Renal cortex interstitium (tissue), 15 donors: ENCODE measurements at places on chromosomes 1 and 21.

- no peak for DNase-seq
Observed at GRCh38 chr1:30586671-30587070, 136.7 kb downstream of the MATN1 start.

- DNase-seq, result no peak
Observed at GRCh38 chr1:88875595-88875994, 15.8 kb downstream of the GTF2B start.

DNA sequence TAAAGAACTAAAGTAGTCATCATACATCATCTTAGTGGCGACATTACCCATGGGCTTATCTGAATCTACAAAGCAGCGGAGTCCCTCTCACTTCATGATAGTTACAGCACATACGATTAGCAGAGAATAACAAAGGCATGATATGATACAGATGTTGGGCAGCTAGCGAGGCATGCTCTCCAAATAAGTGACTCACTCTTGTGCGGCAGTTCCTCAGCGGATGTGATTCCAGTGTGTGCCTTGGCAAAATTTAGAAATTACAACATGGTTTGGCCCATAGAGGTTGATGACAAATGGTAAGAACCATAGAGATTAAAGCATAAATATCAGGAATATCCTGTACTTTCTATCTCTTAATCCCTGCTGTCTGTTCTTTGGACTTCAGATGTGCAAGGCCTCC lies 48.1 kb upstream of the PAXBP1 start:
- no peak for DNase-seq

GRCh38 chr1:178693366-178693765 lies 31.7 kb upstream of the RALGPS2 start:
- DNase-seq, result no peak

DNA sequence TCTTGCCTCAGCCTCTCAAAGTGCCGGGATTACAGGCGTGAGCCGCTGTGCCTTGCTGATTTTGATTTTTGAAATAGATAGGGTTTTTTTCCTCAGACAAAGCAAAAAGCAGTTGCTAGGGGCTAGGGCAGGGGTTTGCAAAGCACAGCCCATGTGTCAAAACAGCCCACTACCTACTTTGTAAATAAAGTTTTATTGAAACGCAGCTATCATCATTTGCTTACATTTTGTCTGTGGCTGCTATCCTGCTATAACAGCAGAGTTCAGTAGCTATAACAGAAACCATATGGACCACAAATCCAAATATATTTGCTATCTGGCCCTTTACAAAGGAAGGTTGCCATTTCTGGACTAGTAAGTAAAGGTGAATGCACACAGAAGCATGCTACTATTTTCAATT lies 44.8 kb downstream of the NUF2 start:
- DNase-seq, result no peak

DNA sequence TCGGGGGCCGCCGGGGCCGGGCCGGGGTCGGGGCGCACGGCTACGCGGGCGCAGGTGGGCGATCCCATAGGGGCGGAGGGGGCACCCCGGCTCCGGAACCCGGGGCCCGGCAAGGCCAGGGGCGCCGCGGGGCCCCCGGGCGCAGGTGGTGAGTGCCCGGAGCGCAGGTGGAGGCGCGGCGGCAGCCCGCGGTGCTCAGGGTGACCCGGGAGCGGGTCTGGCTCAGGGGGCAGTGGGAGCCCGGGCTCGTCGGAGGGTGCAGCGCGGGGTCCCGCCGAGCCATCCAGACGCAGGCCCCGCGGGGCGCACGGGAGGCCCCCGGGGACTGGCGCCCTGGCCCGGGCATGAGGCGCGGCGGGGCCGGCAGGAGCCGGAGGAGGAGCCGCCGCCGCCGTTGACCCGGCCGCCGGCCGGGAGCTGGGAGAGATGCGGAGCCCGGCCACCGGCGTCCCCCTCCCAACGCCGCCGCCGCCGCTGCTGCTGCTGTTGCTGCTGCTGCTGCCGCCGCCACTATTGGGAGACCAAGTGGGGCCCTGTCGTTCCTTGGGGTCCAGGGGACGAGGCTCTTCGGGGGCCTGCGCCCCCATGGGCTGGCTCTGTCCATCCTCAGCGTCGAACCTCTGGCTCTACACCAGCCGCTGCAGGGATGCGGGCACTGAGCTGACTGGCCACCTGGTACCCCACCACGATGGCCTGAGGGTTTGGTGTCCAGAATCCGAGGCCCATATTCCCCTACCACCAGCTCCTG lies 489 bp downstream of the CELSR2 start:
- no peak for DNase-seq

DNA sequence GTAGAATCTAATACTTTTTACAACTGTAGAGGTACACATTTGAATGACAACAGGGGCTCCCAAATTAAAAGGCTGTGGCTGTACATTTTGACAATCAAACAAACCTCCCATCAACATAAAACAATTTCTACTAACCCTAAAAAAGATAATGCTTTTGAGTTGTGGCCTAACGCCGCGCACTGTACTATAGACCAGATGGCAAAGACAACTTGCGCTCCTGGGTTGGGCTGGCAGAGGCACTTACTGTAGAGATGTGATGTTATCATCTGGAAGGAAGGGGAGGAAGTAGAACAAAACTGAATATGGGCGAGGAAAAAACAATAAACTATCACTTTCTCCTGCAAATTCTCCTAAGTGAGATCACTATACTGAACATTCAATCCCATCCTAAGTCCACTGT lies 26.1 kb downstream of the SPRTN start:
- no peak for DNase-seq

DNA sequence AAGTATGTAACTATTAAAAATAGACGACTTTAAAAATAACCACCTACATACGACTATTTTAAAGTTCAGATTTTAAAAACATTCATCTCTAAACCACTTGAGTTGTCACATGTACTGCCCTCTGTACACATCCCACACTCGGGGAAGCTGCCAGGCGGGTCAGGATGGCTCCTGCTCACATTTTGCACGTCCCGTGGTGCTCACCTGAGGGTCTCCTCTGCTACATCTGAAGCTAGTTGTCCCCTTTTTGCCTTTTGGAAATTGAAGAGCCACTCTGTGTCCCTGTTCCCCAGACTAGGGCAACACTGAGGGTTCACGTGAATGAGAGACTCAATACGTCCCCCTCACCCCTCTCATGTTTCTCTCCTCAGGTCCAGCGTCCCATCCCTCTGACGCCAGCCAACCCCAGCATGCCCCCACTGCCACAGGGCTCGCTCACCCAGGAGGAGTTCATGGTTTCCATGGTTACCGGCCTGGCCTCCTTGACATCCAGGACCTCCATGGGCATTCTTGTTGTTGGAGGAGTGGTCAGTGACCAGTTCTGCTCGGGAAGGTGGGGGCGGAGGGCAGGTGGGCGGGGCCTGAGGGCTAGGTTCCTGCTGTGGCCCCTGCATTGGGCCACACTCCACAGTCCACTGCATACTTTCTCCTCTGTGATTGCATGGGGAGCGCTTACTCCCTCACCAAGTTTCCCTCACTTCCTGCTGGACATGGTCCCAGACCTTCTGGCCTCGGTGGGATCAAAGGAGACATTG lies 13.0 kb upstream of the MIIP start:
- no peak for DNase-seq

DNA sequence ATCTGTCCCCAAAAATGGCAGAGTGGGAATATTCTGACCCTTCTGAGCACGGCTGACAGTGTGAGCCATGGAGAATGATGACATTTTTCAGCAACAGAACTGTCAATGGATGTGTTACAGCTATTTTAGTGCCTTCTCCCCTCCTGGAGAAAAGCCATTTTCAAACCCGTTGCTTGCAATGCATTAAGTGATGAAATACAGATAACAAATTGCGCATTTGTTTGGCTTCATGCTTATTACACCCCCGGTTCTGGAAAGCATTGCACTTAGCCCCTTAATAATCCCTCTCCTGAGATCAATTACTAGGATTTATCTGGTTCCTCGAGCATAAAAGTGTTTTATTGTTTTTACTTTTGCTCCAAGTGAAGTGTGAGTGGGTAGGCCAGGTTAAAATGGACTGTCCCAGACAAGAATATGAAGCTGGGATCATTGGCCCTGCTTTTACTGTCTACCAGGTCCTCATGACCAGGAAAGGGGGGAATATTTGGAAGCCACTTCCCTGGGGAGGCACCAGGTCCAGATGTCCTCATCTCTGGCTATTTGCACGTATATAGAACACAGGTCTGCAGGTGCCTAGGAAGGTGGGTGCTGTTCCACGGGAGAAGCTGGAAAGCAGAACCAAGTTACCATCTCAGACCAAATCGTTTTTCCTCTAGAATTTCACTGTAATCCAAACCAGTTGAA lies 37.5 kb upstream of the HHAT start:
- no peak for DNase-seq

GRCh38 chr1:242431786-242432185 lies 92.7 kb downstream of the PLD5 start:
- no peak for DNase-seq

GRCh38 chr1:2865571-2866421 lies 64.3 kb upstream of the TTC34 start:
- DNase-seq, result no peak

GRCh38 chr1:151968058-151968457 lies 25.6 kb downstream of the S100A10 start:
- DNase-seq, result no peak

DNA sequence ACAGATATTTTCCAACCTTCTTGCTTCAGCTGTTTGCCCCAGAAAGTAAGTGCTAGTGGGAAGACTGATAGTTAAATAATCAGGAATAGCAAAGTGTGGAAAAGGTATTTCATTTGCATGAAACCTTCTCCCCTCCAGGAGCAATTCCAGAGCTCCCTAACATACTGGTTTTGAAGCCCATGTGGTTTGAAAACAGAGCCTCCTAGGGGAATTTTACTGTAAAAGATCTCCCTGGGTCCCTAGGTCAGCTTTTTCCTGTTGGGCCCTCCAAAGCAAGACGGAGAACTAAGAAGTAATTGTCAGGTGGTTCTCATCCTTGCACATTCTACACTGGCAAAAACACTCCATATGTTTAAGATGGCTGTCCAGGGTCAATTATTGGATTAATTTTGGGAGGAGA lies 218.7 kb upstream of the FOXD3 start:
- no peak for DNase-seq

DNA sequence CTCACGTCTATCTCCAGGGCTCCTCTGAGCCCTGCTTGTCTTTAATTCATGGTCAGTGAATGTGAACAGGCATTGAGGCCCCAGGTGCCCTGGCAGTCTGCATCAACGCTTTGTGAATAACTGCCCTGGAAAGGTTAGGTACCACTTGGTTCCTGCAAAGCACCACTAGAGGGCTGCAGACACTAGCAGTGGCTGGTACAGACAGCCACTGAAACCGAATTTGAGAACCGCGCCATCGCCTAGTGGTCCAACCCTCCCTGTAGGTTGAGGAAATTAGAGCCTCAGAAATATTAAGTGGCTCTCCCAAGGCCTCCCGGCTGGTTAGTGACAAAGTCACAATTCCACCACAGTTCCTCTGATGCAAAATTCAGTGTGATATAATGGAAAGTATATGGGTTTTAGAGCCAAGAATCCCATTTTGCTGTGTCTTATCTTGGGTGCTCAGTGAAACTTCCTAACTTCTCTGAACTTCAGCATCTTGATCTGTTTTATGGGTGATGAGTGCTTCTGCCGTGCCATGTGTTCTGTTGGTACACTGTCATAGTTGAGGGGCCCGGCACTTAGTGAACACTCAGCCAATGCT lies 46.2 kb upstream of the BCL9 start:
- DNase-seq, result no peak

DNA sequence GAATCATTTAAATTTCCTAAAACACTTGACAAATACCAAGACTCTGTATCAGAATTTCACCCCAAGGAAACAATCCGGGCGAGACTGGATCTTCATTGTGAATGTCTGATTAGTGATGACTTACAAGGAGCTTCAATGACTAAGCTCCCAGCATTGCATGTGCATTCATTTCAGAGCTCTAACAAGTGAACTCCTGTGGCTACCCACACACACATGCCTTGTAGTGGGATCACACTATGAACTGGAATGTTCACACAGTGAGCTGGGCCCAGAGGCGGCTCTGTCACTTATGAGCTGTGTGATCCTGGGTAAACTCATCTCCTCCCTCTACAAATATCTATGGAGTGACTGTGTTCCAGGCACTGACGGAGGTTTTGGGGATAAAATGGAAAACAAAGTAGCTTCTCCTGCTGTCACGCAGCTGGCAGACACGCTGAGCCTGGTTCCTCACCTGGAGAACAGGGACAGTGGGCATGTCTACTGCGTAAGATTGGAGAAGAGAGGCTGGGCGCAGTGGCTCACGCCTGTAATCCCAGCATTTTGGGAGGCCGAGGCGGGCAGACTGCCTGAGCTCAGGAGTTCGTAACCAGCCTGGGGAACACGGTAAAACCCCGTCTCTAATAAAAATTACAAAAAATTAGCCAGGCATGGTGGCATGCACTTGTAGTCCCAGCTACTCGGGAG lies 56.9 kb downstream of the CLSTN1 start:
- DNase-seq, result no peak

GRCh38 chr1:200372095-200372884 lies 37.5 kb downstream of the ZNF281 start:
- no peak for DNase-seq

GRCh38 chr1:239233626-239234025 lies 152.7 kb upstream of the CHRM3 start:
- DNase-seq, result no peak

- DNase-seq, result no peak
Observed at GRCh38 chr1:63255153-63255552, 67.2 kb upstream of the FOXD3 start.
